T-helper 17 cell (primary cell): ENCODE measurements at places on chromosomes 16 and 17. TPM values are rescaled to one million over a fixed set of nuclear protein-coding genes. Genes with fewer than 3 reads are reported as not detected.
A peak's percentile ranks its signal among the peaks of the same experiment; 100 is the strongest.

GRCh38 chr17:44981221-44981968, 13.3 kb upstream of the C1QL1 start:
- H3K4me1 ChIP-seq, result no peaks in the 10 kb centered on the region
- H3K27me3 ChIP-seq, result peaks cover 51% of the 10 kb centered on the region
- peaks cover 5% of the 10 kb centered on the region for H3K36me3 ChIP-seq
- H3K4me3 ChIP-seq, result no peak overlapping the region

C17orf50 gene
- not detected for total RNA-seq

GRCh38 chr16:1494129-1494640, 1.0 kb downstream of the TELO2 start:
- H3K36me3 ChIP-seq, result no peaks in the 10 kb centered on the region
- no peak for DNase-seq
- H3K27ac ChIP-seq, result peak overlapping the region; percentile 6
- H3K27me3 ChIP-seq, result no peaks in the 10 kb centered on the region
- peaks cover 7% of the 10 kb centered on the region for H3K4me1 ChIP-seq

SMTNL2 gene
- not detected for total RNA-seq

DNA sequence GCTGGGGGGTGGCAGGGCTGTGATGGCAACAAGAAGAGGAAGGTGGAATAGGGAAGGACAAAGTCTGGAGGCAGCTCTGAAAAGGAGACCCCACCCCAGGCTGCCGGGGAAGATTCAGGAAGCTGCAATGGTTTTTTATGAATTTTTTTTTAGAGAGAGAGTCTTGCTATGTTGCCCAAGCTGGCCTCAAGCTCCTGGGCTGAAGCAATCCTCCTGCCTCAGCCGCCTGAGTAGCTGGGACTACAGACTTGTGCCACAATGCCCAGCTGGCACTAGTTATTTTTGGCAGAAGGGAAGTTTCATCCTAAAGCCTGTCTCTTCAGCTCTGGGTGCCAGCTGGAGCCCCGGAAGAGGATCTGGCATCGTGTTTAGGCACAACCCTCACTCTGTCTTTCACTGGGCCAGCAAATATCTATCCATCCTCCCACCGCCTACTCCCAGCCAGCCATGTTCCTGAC, 1.3 kb upstream of the CES3 start:
- DNase-seq, result no peak
- peak overlapping the region; percentile 49 for H3K4me3 ChIP-seq
- peaks cover 2% of the 10 kb centered on the region for H3K27me3 ChIP-seq
- no peaks in the 10 kb centered on the region for H3K36me3 ChIP-seq
- peak overlapping the region; percentile 72 for H3K27ac ChIP-seq

GRCh38 chr17:81578561-81579225, 26.5 kb upstream of the FAAP100 start:
- H3K36me3 ChIP-seq, result no peaks in the 10 kb centered on the region
- H3K27ac ChIP-seq, result peak overlapping the region; percentile 91
- no peak overlapping the region for H3K4me3 ChIP-seq
- no peaks in the 10 kb centered on the region for H3K27me3 ChIP-seq
- no peak for DNase-seq

AURKB gene
- 2.2 TPM for total RNA-seq

SNAI3 gene
- 10.2 TPM for total RNA-seq

- H3K4me1 ChIP-seq, result no peaks in the 10 kb centered on the region
- no peak overlapping the region for H3K4me3 ChIP-seq
- no peaks in the 10 kb centered on the region for H3K27me3 ChIP-seq
- DNase-seq, result no peak
Observed at GRCh38 chr16:2090481-2090776, 42.6 kb downstream of the TSC2 start.

- no peak overlapping the region for H3K4me3 ChIP-seq
- H3K27me3 ChIP-seq, result peaks cover 49% of the 10 kb centered on the region
- H3K36me3 ChIP-seq, result peaks cover 3% of the 10 kb centered on the region
- H3K27ac ChIP-seq, result no peak overlapping the region
Observed at GRCh38 chr16:86242244-86243122, 267.8 kb upstream of the FOXF1 start.

ASIC2 gene
- total RNA-seq, result not detected

CFAP97D1 gene
- not detected for total RNA-seq

- H3K36me3 ChIP-seq, result peaks cover 2% of the 10 kb centered on the region
- H3K4me1 ChIP-seq, result peaks cover 53% of the 10 kb centered on the region
- H3K27me3 ChIP-seq, result no peaks in the 10 kb centered on the region
- H3K27ac ChIP-seq, result peak overlapping the region; percentile 96
Observed at GRCh38 chr16:68088130-68088972, 3.2 kb downstream of the NFATC3 start.

KRTAP9-2 gene
- not detected for total RNA-seq

DNA sequence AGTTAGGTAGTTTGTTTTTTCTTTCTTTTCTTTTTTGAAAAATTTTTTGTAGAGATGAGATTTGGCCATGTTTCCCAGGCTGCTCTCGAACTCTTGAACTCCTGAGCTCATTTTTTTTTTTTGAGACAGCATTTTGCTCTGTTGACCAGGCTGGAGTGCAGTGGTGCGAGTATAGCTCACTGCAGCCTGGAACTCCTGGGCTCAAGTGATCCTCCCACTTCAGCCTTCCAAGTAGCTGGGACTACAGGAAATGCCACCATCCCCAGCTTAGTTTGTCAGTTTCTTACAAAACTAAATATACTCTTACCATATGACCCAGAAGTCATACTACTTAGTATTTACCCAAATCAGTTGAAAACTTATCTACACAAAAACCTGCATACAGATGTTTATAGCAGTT, 14.4 kb upstream of the FBXO47 start:
- no peak for DNase-seq
- H3K4me3 ChIP-seq, result no peak overlapping the region
- no peaks in the 10 kb centered on the region for H3K27me3 ChIP-seq
- no peak overlapping the region for H3K27ac ChIP-seq
- no peaks in the 10 kb centered on the region for H3K4me1 ChIP-seq

DNA sequence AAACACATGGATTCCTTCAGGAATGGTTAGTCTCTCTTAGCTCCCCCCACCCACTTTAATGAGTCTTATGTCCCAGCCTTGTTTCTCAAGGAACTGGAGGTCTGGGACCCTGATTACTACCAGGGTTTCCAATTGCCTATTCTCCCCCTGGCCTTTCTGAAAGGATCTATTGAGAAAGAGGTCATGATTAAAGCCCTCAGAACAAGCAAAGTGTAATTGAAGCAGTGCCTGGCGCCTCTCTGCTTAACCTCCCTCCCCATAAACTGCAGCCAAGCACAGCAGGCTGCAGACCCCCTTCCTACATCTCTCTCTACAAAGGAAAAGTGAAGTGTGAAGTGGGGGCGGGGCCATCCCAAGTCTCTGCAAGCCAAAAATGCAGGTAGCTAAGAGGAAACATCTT, 159.7 kb upstream of the CDH11 start:
- H3K4me3 ChIP-seq, result no peak overlapping the region
- no peak for DNase-seq
- H3K36me3 ChIP-seq, result no peaks in the 10 kb centered on the region
- no peaks in the 10 kb centered on the region for H3K27me3 ChIP-seq

DNA sequence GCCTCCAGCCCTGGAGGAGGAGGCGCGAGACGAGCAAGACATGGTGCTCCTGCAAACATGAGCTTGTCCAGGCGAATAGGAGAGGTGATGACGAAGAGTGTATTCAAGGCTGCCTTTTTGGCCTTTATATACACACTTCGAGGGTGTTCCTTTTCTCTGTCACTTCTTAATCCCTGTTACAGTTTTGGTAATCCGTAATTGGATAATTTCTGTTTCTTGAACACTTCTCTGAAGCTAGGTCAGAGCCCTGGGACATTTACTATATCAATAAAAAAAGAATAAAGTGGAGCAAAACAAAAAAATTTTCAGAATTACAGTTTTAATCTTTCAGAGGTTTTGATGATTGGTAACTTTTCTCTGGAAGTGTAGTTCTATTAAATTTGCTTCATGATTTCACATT, at the start of gene KRT24:
Gene KRT24 (minus strand): TSS at position 101 of the 400 bp plus-strand sequence. CDS start 59 bp downstream, at position 42.
- no peak within 1 kb of the TSS for H3K27ac ChIP-seq
- H3K27me3 ChIP-seq, result peaks cover 58% of the 10 kb centered on the region
- H3K4me3 ChIP-seq, result no peak within 1 kb of the TSS
- peaks cover 2% of the 10 kb centered on the region for H3K4me1 ChIP-seq
- DNase-seq, result no peak
- H3K36me3 ChIP-seq, result no peaks in the 10 kb centered on the region

GRCh38 chr16:89672177-89672941, 14.1 kb upstream of the CDK10 start:
- H3K27ac ChIP-seq, result no peak overlapping the region
- no peaks in the 10 kb centered on the region for H3K36me3 ChIP-seq
- DNase-seq, result no peak
- no peaks in the 10 kb centered on the region for H3K4me1 ChIP-seq
- H3K27me3 ChIP-seq, result no peaks in the 10 kb centered on the region
- no peak overlapping the region for H3K4me3 ChIP-seq

DNA sequence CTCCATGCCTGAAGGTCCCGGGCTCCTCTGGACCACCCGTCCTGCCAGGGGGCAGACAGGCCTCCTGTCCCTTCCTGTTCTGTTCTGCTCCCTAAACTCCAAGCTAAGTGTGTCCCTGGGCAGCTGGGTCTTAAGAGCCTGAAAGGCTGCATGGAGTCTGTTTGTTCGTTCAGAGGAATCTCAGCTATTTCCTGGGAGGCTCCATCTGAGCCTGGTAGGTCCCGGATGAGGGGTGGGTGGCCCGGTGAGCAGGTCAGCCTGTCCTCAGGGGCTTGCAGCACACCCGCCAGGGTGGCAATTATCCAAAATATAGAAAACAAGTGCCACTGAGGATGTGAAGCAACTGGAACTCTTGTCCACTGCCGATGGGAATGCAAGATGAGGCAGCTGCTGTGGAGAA, 12.6 kb downstream of the ACTG1 start:
- H3K4me3 ChIP-seq, result no peak overlapping the region
- DNase-seq, result no peak
- H3K27ac ChIP-seq, result no peak overlapping the region
- H3K36me3 ChIP-seq, result no peaks in the 10 kb centered on the region

- H3K27ac ChIP-seq, result peak overlapping the region; percentile 27
- no peaks in the 10 kb centered on the region for H3K27me3 ChIP-seq
- H3K4me3 ChIP-seq, result no peak overlapping the region
- no peaks in the 10 kb centered on the region for H3K36me3 ChIP-seq
- peaks cover 15% of the 10 kb centered on the region for H3K4me1 ChIP-seq
Observed at GRCh38 chr17:35891269-35891668, 11.1 kb upstream of the CCL5 start.

DNA sequence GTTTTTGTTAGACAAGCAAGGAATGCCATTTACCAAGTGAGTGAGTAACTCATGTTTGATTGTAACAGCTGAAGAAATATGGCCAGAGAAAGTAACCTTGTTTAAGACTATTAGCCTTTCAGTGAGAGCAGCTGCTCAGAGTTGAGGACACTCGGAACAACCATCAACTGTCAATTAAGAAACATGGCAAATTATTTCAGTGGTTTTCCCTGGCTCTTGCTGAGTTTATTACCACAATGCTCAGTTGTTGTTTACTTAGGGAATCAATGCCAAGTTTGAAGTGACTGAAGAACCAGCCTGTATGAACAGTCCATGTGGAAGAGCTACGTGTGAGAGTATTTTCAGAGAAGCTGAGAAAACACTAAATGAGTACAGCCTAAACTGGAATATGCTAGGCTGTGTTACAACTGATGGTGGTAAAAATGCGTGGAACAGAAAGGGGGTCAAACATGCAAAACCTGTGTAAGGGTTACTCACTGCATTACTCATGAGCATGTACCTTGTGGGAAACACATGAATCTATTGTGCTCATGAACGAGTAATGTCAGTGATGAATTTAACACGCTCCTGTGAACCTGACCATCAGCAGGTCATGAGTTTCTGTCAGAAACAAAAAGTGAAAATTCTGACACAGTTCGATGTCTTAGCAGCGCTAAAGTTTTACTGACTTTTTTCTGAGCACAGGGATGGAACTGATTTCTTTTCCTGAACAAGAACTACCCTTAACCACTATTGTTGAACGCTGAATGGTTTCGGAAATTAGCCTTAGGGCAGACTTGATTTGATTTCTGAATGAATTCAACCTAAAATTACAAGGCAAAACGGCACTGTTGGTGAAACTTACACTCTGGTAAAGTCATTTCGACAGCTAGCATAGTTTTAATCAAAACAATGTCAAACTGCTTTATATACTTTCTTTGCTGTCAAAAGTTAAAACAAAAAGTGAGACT, 33.5 kb downstream of the GNA13 start:
- peaks cover 2% of the 10 kb centered on the region for H3K36me3 ChIP-seq
- H3K27me3 ChIP-seq, result no peaks in the 10 kb centered on the region
- no peak for DNase-seq
- H3K4me3 ChIP-seq, result peak overlapping the region; percentile 71
- peak overlapping the region; percentile 80 for H3K27ac ChIP-seq

DNA sequence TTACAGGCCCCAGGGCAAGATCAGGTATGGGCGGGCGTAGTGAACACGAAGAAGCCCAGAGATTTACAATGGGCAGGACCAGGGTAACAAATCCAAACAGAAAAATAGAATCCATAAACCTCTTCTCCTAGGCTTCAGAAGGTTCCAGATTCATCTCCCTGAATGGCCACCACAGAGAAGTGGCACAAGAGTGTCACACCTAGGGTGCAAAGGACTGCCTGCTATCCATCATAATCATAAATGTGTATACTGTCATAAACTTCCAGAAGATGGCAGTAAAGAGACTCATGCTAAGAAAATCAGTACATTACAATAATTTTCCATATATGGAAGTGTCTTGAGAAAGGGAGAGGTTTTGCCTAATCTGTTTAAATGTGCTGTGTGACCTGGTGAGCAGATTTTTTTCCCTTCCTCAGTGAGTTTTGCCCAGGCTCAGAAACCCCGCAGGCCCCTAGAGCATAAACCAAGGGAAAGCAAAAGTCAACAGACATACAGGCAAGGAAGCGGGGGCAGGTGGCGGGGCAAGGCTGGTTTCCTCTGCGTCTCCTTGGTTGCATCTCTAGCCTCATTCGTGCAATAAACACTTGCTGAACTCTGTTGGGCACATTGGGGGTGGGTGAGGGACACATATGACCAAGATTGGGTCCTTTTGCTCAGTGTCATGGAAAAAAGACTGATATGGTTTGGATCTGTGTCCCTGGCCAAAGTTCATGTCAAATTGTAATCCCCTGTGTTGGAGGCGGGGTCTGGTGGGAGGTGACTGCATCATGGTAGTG, 92.0 kb upstream of the CDH5 start:
- H3K27ac ChIP-seq, result no peak overlapping the region
- peaks cover 11% of the 10 kb centered on the region for H3K4me1 ChIP-seq
- no peak for DNase-seq
- peak overlapping the region; percentile 63 for H3K4me3 ChIP-seq
- peaks cover 42% of the 10 kb centered on the region for H3K27me3 ChIP-seq
- no peaks in the 10 kb centered on the region for H3K36me3 ChIP-seq

GRCh38 chr16:75379339-75379738, 54.0 kb downstream of the CFDP1 start:
- peak overlapping the region; percentile 57 for H3K4me3 ChIP-seq
- no peaks in the 10 kb centered on the region for H3K36me3 ChIP-seq
- no peaks in the 10 kb centered on the region for H3K27me3 ChIP-seq
- no peak for DNase-seq
- H3K4me1 ChIP-seq, result peaks cover 50% of the 10 kb centered on the region

- H3K4me1 ChIP-seq, result peaks cover 23% of the 10 kb centered on the region
- no peak overlapping the region for H3K4me3 ChIP-seq
- H3K27me3 ChIP-seq, result no peaks in the 10 kb centered on the region
- H3K27ac ChIP-seq, result peak overlapping the region; percentile 83
Observed at GRCh38 chr16:66741169-66741900, 10.1 kb downstream of the DYNC1LI2 start.

OTOA gene
- total RNA-seq, result 0.10 TPM
